ENCODE measurements at places on chromosomes 6 and 20. TPM values are rescaled to one million over a fixed set of nuclear protein-coding genes. Genes with fewer than 3 reads are reported as not detected.

The TRIM40 gene
- total RNA-seq = not detected

GRCh38 chr6:68615938-68616337, 19.1 kb upstream of the ADGRB3 start:
- DNase-seq = no peak

GRCh38 chr20:728256-728944, 39.9 kb downstream of the SLC52A3 start:
- DNase-seq = peak; percentile 46

- no peak for DNase-seq
Measured at GRCh38 chr6:15255909-15256395, 10.1 kb downstream of the JARID2 start.

- DNase-seq = no peak
Measured at GRCh38 chr6:108897371-108897770, 49.1 kb downstream of the ARMC2 start.

DNA sequence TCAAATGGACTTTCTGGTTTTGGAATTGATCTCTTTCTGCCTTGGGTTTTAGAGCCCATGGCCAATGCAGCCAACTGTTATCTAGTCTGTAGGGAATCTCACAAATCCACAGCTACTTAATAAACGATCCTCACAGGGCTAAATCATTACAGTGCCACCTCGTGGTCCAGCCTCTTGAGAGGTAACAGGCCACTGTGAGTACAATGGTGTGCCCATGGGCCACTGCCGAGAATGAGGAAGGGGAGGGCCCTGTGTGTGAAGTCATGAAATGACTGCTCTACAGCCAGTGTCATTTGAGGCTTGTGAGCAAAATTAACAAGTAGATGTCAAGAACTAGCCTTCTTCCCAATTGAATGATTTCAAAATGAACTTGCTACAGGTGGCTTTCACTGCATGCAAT, 54.3 kb upstream of the GMPR start:
- DNase-seq = no peak

The HTR1E gene
- total RNA-seq = not detected

- no peak for DNase-seq
Measured at GRCh38 chr6:16274885-16275589, 36.6 kb downstream of the GMPR start.

The MUC22 gene
- total RNA-seq = not detected

- no peak for DNase-seq
Measured at GRCh38 chr6:20919677-20920385, 385.6 kb downstream of the CDKAL1 start.

The ZNF311 gene
- 0.68 TPM for total RNA-seq

The CCN6 gene
- total RNA-seq = not detected

The OR2B6 gene
- not detected for total RNA-seq

The KCNK15 gene
- total RNA-seq = 2.6 TPM

The PACRG gene
- total RNA-seq = 4.5 TPM

The OLIG3 gene
- not detected for total RNA-seq

- DNase-seq = no peak
Measured at GRCh38 chr6:53924277-53924676, 129.5 kb downstream of the LRRC1 start.

GRCh38 chr6:34144581-34145160, 1.2 kb downstream of the GRM4 start:
- no peak for DNase-seq

DNA sequence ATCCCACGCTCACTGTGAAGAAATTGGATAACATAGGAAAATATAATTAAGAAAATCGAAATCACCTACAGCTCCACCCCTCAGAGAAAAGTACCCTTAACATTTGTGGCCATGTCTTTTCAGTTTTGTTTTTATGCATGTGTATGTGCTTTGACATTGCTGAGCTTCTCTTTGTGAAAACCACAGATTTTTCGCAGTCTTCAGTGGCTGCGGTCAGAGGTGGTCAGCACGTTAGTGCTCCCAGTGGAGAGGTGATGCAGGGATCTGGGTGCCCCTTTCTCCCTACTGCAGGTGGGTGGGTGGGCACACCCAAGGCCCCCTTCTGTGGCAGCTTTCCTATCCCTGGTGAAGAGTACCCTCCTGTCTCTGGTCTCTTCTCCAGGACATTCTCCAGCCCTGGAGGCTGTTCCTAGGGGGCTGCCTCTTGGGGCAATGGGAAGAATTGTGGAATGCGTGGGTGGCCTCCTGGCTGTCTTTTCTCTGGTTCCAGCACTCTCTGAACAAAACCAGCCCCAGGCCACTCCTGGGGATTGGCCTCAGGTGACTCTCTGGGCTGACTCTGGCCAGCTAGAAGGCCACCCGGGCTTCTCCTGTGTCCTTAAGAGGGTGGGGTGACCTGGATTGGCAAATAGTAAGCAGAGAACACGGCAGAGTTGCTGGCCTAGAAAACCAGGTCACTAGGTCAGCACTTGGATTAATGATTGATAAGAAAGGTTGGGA, 49.8 kb upstream of the FANCE start:
- no peak for DNase-seq

DNA sequence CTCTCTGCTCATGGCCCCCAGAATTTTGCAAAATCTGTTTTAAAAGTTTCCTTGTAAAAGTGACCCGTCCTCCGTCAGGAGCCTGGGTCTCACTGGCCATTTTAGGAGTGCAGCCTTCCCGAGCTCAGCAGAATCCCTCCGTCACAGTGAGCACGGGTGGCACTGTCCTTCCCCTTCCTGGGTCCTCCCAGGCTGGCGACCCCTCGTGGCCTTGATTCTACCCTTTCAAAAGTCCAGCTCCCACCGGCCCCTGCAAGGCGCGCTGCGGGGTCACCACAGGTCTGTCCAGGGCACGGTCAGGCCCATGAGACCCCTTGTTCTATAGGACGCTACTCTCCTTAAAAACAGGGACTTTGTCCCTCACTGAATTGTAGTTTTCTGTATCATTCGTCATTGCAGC, 112.7 kb downstream of the PSMB1 start:
- DNase-seq = no peak

The OR5V1 gene
- total RNA-seq = not detected

GRCh38 chr20:37697314-37697713, 3.5 kb downstream of the CTNNBL1 start:
- no peak for DNase-seq

The DST gene
- 213 TPM for total RNA-seq

The ZBTB22 gene
- total RNA-seq = 14.1 TPM

DNA sequence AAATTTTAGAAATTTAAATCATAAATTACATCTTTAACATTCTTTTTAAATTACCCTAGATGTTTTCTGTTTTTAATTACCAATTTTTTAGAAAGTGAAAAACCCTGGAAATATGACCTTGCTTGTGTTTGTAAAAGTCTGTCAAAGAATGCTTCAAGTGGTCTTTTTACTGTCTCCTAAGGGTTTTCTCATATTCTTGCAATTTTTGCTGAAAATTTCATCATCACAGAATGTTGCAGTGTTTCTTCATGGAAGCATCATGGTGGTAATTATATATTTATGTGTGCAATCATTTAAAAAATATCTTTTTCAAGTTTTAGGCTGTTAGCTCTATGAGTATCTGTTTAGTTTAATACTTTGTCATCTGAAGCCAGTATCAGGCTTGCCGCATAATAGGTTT, 178.2 kb downstream of the HDGFL1 start:
- no peak for DNase-seq

The FHL5 gene
- 9.6 TPM for total RNA-seq

DNA sequence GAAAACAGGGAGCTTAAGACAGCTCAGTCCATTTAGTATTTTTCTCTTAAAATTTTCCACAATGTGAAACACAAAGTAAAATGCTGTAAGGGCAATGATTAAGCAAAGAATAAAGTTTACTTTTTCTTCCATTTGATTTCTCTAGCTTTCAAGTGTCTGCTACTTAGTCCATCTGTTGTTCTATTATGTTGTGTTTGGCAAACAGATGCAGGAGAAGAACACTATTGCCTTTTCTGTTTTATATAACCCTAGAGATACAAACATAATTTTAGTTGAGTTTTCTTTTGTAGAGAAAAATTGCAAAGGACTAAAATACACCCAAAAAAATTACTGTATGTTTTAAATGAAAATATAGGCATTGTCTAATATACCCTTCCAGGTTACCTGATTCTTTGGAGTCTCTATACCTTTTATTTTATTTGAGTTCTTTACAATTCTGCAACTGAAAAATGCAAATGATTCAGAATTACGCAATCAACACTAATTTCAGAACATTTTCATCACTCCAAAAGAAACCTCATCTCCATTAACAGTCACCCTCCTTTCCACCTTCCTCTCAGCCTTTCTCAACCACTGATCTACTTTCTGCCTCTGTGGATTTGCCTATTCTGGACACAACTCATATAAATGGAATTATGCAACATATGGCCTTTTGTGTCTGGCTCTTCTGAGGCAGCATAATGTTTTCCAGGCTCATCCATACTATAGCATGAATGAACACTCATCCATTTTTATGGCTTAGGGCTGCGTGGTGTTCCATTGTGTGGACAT, 96.9 kb downstream of the MKKS start:
- no peak for DNase-seq

DNA sequence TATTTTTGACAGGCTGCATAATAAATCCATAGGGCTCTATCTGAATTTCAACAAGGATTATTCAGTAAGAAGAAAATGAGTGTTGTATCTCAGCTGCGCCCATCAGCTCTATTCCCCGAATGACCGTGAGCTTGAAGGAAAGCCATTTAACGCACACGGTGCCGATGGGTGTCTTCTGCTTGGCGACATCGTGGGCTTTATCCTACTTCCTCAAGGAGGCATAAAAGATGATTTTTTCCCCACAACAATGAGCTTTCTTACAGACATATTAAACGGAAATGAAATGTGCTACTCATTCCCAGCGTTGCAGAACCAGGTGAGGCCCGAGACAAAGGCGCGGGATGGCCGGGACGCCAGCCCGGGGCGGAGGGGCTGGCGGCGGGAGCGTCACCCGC, 710 bp downstream of the DYNLT1 start:
- DNase-seq = no peak

GRCh38 chr20:50724851-50725723, 6.3 kb upstream of the PARD6B start:
- DNase-seq = peak; percentile 85

The C20orf202 gene
- 0.24 TPM for total RNA-seq

- no peak for DNase-seq
Measured at GRCh38 chr20:58440021-58440767, 51.2 kb downstream of the VAPB start.

- DNase-seq = no peak
Measured at GRCh38 chr6:108941859-108942258, 93.6 kb downstream of the ARMC2 start.

DNA sequence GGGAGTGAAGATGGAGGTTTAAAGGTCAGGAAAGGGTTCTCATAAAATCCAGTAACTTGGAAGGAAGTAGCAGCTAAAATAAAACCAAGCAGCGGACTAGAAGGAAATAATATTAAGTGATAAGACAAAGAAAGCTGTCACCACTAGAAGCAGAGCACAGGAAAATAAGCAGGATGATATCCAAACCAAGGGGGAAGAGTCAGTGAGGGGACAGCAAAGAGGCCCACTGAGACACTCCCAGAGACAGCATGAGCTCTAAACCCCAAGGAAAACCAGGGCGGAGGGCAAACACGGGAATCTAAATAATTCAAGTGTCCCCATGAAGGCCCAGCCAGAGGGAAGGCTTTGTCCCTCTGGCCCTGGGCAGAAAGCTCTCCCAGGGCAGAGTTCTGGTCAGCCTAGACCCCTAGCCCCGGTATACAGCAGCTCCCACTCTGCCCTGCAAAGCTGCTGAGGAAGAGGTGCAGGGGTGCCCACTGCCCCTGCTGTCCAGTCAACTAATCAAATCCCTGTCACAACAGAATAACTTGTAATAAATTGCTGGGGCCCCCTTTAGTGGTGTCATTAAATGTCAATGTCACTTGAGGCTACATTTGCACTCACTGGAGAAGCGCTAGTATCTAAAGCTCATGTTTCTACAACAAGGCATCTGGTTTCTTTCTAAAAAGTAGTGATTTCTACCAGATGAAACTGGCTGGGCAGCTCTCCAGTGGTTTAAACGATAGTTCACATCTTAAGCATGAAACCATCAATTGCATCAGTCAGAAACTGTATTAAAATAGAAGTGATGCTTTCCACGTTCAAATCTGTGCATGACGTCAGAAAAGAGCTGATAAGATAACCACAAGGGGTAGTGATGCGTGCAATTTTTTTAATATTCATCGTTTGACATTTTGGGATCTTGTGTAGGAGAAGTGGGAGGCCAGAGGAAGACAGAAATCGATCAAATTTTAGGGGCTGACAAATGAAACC, 13.6 kb downstream of the PDE10A start:
- peak; percentile 58 for DNase-seq

The CDK19 gene
- total RNA-seq = 7.4 TPM

The FAM209B gene
- not detected for total RNA-seq

DNA sequence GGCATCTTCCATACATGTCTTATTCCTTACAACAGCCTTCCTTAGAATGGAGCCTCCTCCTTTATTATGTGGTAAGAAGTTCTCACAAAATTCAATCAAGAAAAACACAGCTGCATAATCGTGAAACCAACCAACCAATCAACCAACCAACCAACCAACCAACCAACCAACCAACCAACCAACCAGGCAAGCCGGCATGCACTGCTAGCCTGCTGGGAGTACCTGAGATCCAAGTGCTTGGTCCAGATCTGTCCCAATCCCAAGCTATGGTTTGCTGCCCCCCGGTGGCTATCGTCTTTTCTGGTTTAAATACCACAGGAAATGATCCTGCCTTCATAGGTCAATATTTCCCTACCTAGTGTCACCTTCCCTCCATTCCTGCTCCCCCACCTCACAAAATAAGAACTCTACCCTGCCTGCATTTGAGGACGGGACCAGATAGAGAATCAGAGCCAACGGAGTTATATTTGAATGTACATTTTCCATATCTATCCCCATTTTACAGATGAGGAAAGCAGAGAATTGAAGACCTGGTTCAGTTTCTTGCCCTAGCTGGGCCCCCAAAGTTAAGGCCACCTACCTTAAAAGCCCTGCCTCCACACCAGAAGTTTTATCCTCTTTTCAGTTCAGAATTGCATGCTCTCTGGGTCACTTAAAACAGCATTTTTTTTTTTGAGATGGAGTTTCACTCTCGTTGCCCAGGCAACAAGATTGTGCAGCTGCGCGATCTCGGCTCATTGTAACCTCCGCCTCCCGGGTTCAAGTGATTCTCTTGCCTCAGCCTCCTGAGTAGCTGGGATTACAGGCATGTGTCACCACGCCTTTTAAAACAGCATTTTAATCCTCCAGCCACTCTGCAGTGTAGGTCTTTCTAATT, 27.1 kb downstream of the RAB44 start:
- DNase-seq = peak; percentile 79

- DNase-seq = no peak
Measured at GRCh38 chr6:51953246-51953645, 134.2 kb downstream of the PKHD1 start.

GRCh38 chr6:1042583-1043457, 269.1 kb upstream of the FOXQ1 start:
- no peak for DNase-seq

DNA sequence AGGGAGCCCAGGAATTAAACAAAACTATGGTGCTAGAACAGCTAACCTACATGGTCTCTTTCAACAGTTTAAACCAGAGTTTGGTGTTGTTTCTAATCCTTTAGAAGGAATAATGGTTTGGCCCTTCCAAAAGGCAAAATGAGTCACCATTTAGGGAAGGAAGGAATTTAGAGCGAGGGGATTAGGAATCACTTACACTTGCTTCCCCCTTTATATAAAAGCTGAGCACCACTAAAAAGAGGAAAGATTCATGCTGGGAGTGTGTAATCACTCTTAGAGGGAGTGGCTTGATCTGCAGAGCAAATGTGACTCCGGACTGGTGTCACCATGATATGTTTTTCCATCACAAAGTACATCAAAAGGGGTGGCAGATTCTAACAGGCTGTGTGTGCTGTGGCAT, 63.6 kb downstream of the F13A1 start:
- no peak for DNase-seq

Data from left cardiac atrium (tissue), 4 donors.